T-cell (primary cell): ENCODE measurements at places on chromosomes 5 and 9. TPM values are rescaled to one million over a fixed set of nuclear protein-coding genes. Genes with fewer than 3 reads are reported as not detected.

GRCh38 chr5:173917788-173918786 is 29.9 kb downstream of the CPEB4 start:
- DNase-seq: peak; percentile 43

The LCN15 gene
- total RNA-seq: not detected

DNA sequence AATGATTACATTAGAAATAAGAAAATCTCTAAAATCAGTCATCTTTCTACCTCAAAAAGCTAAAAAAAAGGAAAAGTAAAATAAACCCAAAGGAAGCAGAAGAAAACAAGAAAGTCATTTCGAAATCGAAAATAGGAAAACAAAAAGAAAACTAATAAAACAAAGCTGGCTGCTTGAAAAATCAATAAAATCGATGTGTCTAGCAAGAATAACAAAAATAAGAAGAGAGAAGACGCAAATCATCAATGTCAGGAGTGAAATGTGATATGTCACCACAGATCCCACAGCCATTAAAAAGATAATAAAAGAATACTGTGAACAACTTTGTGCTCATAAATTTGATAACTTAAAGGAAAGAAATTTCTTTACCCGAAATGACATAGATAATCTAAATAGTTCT is 218.1 kb upstream of the S1PR3 start:
- DNase-seq: no peak

- no peak for DNase-seq
These were observed 91.0 kb upstream of the ALDH1B1 start for GRCh38 chr9:38301376-38302106.

GRCh38 chr5:8949908-8950307 is 596.0 kb downstream of the SEMA5A start:
- DNase-seq: no peak

The CCDC180 gene
- total RNA-seq: 9.6 TPM

DNA sequence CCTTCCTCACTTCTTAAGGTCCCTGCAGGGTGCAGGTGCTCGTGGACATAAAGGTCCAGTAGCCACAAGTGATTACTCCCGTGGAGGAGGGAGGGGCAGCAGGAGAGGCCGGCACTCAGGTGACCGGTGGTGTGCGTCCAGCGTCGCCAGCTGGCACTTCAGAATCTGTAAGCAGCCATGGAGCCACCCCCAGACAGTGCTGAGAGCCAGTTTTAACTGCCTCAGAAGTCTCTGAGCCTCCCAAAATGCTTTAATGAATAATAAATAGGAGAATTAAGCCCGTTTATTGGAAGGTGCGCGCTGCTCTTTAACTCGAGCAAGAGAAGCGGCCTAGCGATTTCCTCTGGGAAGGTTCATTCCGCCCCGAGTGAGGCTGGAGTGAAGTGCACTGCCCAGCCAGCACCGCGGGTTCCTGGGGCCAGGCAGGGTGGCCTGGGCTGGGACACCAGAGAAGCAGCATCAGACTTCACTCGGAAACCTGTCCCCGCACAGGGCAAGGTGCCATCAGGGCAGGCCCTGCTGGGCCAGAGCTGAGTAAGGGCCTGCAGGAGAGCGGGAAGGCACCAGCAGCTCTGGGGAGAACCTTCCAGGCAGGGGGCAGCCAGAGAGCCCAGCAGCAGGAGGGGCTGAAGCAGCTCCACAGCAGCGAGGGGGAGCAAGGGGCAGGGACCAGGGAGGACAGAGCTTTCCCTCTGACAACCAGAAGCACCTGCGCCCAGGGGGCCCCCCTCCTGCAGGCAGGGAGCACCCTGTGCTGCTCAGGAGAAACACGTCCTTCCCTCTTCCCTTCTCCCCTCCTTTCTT is 61.2 kb downstream of the VAV2 start:
- DNase-seq: no peak

GRCh38 chr5:146862641-146863040 is 15.9 kb downstream of the PPP2R2B start:
- no peak for DNase-seq

DNA sequence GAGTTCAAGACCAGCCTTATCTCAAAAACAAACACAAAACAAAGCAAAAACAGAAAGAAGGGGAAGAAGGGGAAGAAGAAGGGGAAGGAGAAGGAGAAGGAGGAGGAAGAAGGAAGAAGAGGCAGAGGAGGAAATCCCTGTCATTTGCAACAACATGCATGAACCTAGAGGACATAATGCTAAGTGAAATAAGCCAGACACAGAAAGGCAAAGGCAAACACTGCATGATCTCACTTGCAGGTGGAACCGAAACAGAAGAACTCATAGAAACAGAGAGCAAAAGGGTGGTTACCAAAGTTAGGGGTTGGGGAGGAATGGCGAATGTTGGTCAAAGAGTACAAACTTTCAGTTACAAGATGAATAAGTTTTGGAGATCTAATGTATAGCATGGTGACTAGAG is 135.4 kb downstream of the UGCG start:
- DNase-seq: no peak

GRCh38 chr9:19992556-19992955 is 203.7 kb upstream of the SLC24A2 start:
- DNase-seq: no peak

DNA sequence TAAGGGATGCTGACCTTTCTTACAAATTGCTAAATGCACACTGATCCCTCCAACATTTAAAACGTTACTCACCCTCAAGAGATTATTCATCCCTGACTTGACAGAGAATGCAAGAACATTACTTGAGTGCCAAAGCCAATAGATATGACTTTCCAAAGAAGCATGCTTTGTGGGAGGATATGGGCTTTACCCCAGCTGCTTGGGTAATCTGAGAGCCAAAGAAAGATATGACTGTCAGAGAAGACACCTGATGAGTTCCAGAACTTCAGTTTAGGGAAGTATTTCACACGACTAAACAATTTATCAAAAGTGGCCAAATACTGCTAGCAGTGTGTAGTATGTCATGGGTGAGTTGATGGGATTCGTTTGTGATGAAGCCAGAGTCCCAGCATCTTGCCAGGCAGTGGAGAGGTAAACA is 7.4 kb upstream of the SPDL1 start:
- DNase-seq: no peak

- DNase-seq: no peak
These were observed 216.3 kb downstream of the ESM1 start for GRCh38 chr5:54769072-54769471.

DNA sequence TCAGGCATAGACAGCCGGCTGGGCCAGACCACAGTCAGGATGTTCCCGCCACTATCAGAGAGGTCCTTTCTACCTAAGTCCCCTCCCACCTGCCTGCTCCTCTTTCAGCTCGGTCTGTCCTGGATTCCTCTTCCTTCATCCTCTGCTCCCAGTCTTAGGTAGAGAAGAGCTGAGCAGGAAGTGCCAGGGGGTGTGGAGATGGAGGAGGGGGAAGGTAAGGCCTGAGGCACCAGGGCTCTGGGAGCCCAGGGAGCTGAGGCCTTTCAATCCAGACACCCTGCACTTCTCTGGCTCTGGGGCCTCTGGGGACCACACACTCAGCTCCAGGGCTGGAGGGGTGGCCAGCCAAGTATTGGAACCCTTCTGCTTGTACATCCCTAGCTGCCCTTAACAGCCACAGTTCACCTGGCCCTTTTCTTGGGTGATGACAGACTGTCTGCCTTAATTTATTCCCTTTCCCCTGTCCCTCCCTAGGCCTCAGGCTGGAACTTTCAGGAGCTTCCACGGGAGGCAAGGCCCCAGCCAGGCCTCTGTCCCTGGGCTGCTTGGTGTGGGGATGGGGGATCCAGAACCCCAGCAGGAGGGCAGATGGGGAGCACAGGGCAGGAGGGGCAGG is 15.6 kb downstream of the IRF1 start:
- no peak for DNase-seq
